Nucleus accumbens (tissue), 56 donors: ENCODE measurements at places on chromosomes 7 and 10.

- no peak for DNase-seq
Measured at GRCh38 chr10:49169776-49170175, 18.4 kb downstream of the TMEM273 start.

- no peak for DNase-seq
Measured at GRCh38 chr10:87782721-87783120, 35.3 kb downstream of the ATAD1 start.

- no peak for DNase-seq
Measured at GRCh38 chr10:1668399-1668798, 68.9 kb downstream of the ADARB2 start.

GRCh38 chr7:142376356-142376997, 118.6 kb upstream of the PRSS58 start:
- DNase-seq = no peak

- DNase-seq = no peak
Measured at GRCh38 chr7:25109276-25109675, 15.8 kb downstream of the CYCS start.

DNA sequence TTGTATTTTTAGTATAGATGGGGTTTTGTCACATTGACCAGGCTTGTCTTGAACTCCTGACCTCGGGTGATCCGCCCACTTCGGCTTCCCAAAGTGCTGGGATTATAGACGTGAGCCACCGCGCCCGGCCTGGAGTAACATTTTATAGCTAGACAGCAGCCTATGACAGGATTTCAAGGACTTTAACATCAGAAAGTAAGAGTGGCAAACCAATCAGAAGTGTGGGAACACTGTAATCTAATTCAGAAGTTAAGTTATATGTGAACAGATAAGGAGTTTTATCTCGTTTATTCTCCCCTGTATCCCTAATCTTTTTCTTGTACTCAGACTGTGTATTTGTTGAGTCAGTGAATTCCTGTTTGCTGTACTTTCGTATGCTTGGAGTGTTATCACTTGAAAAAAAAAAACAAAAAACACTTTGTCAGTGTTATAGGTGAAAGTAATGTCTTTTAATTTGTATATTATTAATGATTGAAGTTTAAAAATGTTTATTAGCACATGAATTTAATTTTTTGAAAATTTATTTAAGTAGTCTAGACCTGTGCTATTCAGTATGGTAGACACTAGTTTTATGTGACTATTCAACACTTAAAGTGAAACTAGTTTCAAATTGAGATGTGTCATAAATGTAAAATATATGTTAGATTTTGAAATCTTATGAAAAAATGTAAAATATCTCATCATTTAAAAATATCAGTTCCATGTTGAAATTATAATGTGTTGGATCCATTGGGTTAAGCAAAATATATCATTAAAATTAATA, 38.6 kb downstream of the RSBN1L start:
- DNase-seq = no peak

DNA sequence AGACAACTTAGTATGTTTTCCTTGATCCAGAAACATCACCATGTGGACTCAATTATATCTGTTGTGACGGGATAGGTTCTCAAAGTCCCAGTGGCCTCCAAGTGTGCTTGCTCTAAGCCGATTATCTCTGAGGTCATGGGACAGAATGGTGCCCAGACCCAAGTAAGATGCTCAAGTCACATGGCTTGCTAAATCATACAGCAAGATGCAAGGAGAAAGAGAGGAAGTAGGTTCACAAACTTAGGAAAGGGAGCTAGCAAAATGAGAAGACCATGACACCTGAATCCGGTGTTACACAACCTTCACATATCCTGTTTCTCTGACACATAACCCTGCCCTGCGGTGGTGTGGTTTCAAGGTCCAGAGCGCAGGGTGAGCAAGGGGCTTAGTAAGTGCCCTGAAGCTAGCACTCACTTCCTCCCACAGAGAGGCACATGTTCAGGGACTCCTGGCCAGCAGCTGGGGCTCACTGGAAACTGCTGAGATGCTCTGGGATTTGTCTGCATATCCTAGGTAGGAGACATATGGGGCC, 590.9 kb upstream of the ANKRD30A start:
- no peak for DNase-seq

DNA sequence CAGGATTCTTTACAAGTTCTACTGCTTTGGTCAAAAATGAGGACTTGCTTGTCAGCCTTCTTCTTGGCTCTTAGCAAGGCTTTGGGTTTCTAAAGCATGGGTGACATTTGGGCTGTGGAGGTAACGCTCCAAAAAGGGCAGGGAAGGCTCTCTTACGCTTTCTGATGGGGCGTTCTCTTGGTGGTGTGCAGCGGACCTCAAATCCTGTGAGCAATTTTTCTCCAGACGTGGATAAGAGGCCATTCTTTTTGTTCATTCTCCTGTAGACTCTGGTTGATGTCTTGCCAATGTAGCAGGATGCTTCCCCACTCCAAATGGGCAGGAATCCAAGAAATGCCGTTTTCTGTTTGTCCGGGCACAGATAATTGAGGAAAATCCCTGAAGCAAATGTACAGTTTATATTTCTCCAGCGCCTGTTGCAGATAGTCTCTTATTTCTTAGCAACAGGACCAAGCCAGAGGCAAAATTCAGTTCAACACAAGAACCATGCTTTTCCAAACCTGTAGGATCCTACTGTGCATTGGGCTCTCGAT, 138.4 kb upstream of the NFE2L3 start:
- DNase-seq = no peak

- no peak for DNase-seq
Measured at GRCh38 chr7:50725774-50726173, 56.9 kb downstream of the GRB10 start.

GRCh38 chr10:59865101-59865500, 41.3 kb downstream of the CCDC6 start:
- no peak for DNase-seq

DNA sequence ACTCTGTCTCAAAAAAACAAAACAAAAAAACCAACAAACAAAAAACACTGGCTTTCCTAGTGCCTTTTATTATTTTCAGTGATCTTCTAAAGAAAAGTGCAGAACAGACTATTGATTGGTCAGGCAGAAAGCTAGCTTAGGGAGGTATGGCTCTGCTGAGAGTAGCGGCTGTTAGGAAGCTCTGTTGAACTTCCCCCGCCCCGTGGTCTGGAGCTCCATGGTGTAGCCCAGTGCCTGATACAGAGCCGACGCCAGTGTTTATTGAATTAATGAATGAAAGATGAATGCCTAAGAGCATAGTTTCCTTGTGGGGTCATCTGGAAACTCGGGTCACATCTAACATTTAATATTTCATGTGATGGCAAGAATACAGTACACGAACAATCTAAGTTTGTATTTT, 90.5 kb upstream of the ARMC3 start:
- no peak for DNase-seq

- DNase-seq = no peak
Measured at GRCh38 chr7:153084278-153084677, 324.7 kb downstream of the ACTR3B start.

DNA sequence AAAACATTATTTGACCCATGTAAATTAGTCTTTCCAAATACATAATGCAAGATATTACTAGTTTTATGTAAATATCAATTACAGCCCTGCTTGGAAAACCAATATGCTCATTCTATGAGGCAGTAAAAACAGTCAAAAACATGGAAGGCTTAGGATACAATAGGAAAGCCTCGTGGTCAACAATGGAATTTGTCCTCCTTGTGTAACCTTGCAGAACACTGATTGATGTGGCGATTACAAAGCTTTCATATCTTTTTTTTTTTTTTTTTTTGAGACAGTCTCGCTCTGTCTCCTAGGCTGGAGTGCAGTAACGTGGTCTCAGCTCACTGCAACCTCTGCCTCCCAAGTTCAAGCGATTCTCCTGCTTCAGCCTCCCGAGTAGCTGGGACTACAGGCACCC, 157.3 kb upstream of the BET1 start:
- DNase-seq = no peak
